ENCODE measurements at places on chromosomes 4 and X.
A peak's percentile ranks its signal among the peaks of the same experiment; 100 is the strongest.

- no peak for DNase-seq
Measured at GRCh38 chrX:1492421-1493012, 39.8 kb upstream of the ASMTL start.

DNA sequence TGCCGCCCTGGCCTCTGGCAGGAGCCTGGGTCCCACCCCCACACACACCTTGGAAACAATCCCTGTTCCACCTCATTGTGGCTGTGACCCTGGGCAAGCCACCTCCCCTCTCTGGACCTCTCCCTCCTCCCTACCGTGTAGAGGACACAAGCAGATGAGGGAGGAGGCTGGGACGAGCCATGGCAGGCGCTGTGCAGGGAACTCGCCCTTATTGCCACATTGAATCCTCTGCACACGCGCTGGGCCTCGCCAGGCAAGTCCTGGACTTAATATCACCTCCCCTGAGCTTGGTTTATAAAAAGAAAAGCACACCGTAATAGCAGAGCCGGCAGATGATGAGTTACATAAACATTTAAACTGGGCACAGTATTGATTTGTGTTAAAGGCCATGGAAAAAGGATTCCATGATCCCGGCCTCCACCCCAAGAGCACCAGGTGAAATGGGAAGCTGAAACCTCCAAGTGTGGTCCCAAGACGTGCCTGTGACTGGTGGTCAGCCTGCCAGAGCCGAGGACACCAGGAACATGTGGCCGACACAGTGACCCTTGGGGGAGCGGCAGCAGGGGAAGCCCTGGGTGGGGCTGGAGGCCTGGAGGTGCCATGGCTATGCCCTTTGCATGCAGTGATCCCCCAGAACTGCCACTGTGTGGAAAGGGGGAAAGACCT lies 81.1 kb downstream of the PPP2R2C start:
- no peak for DNase-seq

DNA sequence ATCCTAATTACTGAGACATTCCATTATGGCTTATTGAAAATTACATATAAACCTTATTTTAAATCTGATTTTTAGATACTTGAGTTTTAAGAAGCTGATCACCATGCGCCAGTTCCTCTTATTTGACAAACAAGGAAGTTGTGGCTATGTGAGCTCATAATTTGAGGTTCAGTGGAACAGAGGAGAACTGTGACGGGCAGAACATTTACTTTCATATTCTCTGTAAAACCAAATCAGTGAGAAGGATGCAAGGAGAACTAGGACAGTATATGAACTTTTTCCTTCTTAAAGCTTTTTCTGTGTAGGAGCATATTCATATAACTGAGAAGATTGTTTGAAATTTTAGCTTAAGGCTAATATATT lies 25.3 kb downstream of the STIM2 start:
- DNase-seq: no peak

DNA sequence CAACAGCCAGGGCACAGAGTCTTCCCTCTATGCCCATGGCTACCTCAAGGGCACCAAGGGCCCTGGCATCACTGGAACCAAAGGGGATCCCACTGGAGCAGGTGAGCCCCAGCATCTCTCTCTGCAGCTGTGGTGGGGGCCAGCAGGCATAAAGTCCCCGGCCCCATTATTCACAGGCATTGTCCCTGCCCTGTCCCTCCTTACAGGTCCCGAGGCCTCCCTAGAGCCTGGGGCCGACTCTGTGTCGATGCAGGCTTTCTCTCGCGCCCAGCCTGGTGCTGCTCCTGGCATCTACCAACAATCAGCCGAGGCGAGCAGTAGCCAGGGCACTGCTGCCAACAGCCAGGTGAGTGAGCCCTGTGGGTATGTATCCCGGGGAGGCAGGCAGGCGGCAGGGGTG lies 12.3 kb upstream of the UBA1 start:
- DNase-seq: no peak

- no peak for DNase-seq
Measured at GRCh38 chr4:155602351-155603140, 64.1 kb upstream of the GUCY1A1 start.

- DNase-seq: peak; percentile 66
Measured at GRCh38 chr4:154082760-154083535, 294.1 kb upstream of the SFRP2 start.

DNA sequence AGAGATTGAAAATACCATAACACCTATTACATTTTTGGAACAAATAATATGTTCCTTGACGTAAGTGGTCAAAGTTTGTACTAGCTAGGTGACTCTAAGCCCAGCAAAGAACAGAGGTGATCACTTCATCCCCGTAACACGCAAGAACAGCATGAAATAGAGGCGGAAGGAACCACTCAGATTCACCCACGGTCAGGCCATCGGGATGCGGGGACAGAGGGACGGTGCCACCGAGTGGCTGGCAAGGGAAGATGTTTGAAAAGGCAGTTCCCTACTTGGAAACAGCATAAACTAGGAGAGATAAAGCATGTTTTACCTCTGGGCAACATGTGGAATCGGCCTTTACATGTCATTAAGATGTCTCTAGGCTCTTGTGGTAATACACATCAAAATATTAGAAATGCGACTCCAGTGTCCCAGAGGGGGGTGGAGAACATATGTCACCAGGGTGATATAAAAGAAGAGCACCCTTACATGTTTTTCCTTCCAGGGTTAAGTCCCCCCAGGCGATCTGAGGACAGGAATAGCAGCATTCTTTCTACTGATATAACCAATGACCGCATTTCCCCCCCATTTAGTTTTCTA lies 84.0 kb downstream of the PHKA2 start:
- DNase-seq: no peak

DNA sequence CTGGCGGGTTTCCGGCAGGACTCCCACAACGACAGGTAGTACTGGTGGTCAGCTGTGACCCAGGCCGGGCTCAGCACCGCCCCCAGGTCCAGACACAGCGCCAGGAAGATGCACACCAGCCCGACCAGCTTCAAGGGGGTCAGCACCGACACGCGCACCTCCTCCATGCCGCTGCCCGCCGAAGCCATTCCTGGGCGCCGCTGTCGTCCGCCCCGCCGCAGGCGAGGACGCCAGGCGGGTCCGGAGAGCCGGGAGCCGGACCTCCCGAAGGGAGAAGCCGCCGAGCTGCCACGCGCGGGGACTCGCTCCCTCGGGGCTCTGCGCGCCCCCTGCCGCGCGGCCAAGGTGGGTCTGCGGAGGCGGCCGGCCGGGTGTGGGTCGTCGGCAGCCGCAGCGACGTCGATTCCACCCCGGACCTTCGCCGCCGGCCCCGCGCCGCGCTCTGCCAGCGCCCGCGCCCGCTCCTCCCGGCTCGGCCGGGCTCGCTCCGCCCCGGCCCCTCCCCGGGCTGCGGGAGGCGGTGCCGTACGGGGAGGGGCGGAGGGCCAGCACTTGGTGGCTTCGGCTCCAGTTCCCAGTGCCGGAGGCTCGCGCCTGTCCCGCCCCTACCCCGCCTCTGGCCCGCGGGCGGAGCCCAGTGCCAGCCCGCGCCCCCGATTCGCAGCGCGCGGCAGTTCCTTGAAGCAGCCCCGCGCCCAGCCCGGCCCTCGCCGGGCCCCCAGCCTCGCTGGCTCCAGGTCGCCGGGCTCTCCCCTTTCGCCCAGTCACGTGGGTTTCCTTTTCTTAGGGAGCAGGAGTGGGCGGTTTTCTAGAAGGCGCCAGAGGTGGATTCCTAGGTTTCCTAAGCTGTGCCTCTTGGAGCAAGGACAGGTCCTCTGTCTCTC lies at the start of gene TMEM47:
Gene TMEM47 (minus strand): TSS at position 444 of the 884 bp plus-strand sequence. CDS start 256 bp downstream, at position 188.
- peak; percentile 44 for DNase-seq

DNA sequence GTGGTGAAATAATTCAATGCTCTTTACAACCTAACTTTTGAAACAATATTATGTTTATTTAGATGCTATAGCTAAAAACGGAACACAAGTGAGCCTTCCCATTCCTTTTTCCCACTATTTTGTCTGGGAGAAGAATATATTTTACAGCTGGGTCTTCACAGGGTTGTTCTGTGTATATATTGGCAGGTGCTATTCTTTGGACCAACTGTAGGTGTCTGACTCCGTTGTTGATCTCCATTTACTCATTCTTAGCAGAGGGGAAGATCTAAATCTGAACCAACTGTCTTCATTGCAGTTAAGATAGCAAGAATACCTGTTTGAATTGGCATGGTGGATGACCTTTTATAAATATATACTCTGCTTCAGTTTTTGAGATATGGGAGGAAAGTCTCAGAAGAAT lies 257.4 kb downstream of the CFAP299 start:
- DNase-seq: no peak

DNA sequence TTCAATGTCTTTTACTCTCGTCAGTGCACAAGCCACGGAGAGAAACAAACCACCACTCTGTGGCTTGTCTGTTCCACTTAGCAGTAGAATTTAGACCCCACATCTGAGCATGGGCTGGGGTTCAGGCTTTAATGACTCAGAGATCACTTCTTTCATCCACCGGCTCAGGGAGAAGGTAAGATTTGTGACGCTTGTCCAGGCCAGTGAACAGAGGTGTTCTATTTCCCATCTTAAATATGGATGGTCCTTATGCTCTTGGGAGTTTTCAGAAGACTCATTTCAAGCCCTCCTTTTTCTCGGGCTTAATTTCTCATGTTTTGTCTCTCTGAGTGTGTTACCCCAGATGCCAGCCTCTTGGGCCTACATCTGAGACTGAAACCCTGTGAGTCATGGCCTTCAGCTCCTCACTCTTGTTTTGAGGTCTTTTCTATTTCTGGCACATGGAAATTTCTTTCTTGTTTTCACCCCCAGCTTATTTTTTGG lies 127.4 kb upstream of the SFRP2 start:
- DNase-seq: no peak

DNA sequence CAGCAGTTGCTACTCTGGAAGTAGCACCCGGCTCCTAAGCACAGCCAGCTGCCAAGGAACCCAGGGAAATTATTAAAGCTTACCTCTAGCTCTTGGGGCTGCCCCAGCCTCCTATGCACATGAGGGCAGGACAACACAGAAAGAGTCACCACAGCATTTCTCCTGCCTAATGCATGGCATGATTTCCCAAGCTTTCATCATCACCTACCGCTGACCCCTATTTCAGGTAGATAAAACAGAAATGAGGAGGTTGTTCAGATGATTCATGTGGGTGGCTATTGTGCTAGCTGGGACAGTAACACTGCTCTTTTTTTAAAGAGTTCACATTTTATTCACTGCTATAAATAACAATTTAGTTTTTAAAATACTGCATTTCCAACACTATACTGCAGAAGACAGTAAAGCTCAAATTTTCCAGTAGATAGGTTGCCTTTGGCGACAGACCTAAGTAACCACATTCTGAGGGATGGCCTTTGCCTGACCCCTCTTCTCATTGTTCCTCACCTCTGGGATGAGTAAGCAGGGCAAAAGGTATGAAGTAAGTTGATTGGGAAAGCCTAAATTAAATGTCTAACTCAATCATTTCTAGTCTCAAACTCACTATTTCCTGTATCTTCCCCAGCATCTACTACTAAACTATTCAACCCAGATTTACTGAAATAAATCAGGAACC lies 16.7 kb downstream of the CASK start:
- peak; percentile 56 for DNase-seq

DNA sequence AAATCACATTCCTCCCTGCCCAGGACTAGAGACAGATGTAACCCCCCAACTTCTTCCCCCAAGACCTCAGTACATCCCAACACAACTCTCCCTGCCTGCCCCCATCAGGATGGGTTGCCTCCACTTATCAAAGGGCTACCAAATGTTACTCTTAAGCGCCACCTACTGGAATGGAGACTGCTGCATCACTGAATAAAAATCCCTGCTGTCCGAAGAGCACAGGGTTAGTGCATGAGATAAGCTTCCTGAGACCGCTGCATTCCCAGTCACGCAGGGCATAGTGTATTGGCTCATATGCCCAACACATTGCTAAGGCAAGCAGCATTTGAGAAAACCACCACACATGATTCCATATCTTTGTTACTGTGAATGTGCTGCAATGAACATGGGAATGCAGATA lies 544.5 kb downstream of the PPP4R3C start:
- no peak for DNase-seq

- DNase-seq: peak; percentile 60
Measured at GRCh38 chrX:10103023-10103422, 53.8 kb upstream of the CLCN4 start.

DNA sequence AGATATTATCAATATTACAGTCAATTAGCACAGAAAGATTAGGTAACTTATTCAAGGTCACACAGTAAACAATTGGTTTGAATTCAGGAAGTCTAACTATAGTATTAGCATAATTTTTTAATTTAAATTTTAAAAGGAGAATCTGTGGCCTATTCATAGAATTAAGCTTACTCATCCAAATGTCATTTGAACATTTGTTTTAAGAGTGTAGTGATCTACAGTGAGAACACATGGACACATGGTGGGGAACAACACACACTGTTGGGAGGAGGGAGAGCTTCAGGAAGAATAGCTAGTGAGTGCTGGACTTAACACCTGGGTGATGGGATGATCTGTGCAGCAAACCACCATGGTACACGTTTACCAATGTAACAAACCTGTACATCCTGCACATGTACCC lies 48.3 kb downstream of the MEPE start:
- peak; percentile 17 for DNase-seq

DNA sequence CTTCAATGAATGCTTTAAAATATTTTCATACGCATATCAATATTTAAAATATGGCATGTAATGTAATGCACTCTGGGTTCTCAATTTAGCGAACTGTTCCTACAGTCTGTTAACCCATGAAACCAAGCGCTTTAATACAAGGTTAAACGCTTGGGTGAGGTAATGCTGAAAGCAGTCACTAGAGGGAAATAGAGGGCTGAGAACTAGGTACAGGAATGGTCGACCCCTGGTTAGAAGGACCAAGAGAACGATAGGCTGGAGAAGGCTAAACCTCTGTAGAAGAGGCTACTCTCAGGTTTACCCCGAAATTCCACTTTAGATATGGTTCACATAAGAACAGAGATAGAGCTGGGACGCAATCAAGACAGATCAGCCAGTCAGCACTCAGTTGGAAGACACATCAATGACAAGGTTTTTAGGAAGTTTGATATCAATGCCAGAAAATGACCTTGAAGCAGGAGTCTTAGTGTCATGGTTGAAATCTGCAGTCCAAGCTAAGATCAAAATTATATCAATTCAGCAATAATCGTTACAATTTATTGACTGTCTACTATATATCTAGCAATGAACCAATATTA lies 26.9 kb downstream of the ARSJ start:
- DNase-seq: peak; percentile 40

DNA sequence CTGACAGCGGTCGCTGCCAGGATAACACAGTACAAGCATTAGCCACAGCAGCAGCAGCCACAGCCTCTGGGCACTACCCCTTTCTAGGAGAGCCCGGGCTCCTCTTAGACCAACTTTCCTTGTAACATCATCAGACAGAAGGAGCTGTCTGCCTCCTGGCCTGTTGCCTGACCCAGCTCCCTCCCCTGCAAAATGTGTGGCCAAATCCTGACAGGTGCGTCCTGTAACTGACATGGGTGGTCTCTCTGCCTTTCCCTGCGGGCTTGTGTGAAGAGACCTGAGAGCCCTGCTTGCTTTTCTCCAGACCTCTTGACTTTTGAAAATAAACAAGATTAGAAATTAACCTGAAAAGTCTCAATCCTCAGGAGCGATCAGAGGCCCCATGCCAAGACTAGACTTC lies 824.9 kb downstream of the RAPGEF2 start:
- no peak for DNase-seq

DNA sequence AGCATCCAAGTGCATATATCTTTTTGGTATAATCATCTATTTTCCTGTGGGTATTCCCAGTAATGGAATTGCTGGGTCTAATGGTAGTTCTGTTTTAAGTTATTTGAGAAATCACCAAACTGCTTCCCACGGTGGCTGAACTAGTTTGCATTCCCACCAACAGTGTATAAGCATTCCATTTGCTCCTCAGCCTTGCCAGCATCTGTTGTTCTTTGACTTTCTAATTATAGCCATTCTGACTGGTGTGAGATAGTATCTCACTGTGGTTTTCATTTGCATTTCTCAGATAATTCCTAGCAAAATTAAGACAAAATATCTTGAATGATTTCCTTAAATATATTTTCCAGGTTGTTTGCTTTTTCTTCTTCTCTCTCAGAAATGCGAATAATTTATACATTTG lies 341.1 kb downstream of the GBA3 start:
- DNase-seq: peak; percentile 89

Data from astrocyte (in vitro differentiated cells and primary cell).